A673 (cell line): ENCODE measurements at places on chromosomes 1 and 21. TPM values are rescaled to one million over a fixed set of nuclear protein-coding genes. Genes with fewer than 3 reads are reported as not detected.

The TMEM269 gene
- 1.2 and 1.7 TPM in 2 replicates for total RNA-seq

The TBX15 gene
- total RNA-seq: 0.31 and 0.32 TPM in 2 replicates

The C1orf105 gene
- total RNA-seq: not detected in 2 replicates

The TNFRSF18 gene
- total RNA-seq: 0.77 and 1.1 TPM in 2 replicates

The NPPA gene
- not detected in 2 replicates for total RNA-seq

The HHIPL2 gene
- 0.66 TPM in 1 of 2 replicates, not detected in the other for total RNA-seq

The NR1I3 gene
- total RNA-seq: not detected in 2 replicates

The CCDC27 gene
- total RNA-seq: not detected in 2 replicates

The SELP gene
- not detected in 2 replicates for total RNA-seq

GRCh38 chr1:156953571-156953970 lies 33.1 kb downstream of the LRRC71 start:
- H3K27ac ChIP-seq: no peak overlapping the region
- no peaks in the 10 kb centered on the region for H3K27me3 ChIP-seq
- no peak overlapping the region for H3K4me3 ChIP-seq
- no peak for DNase-seq
- H3K4me1 ChIP-seq: no peaks in the 10 kb centered on the region

GRCh38 chr21:21851205-21851604 lies 853.0 kb downstream of the NCAM2 start:
- H3K27me3 ChIP-seq: no peaks in the 10 kb centered on the region
- no peak overlapping the region for H3K4me3 ChIP-seq
- H3K36me3 ChIP-seq: no peaks in the 10 kb centered on the region
- no peak overlapping the region for H3K27ac ChIP-seq
- no peaks in the 10 kb centered on the region for H3K4me1 ChIP-seq
- no peak for DNase-seq

- no peak overlapping the region for H3K27ac ChIP-seq
- H3K27me3 ChIP-seq: no peaks in the 10 kb centered on the region
- H3K4me3 ChIP-seq: no peak overlapping the region
- H3K4me1 ChIP-seq: peaks cover 5% of the 10 kb centered on the region
Measured at GRCh38 chr1:243447347-243447746, 191.5 kb downstream of the SDCCAG8 start.

GRCh38 chr1:212401838-212402582 lies 12.7 kb downstream of the PACC1 start:
- H3K27ac ChIP-seq: no peak overlapping the region
- H3K36me3 ChIP-seq: peaks cover 6% of the 10 kb centered on the region
- DNase-seq: peak; percentile 61

- no peak overlapping the region for H3K4me3 ChIP-seq
- no peaks in the 10 kb centered on the region for H3K36me3 ChIP-seq
- no peak for DNase-seq
Measured at GRCh38 chr1:210527091-210527490, 198.4 kb downstream of the HHAT start.

DNA sequence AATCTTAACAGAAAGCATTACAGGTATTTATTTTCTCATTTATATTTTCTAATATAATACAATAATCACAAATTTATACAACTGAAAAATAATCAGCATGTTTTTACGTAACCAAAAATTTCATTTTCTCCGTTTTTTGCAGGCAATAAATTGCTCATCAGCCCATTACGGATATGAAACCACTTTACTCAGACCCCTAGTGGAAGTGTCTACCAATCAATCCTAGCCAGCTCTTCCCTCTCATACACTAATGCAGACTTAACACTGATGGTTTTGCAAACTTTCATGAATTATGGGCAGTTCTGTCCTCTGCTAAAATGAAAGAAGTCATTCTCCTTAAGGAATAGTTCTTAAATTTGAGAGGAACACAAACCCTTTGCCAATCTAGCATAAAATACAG lies 124.7 kb downstream of the EIF4G3 start:
- H3K27ac ChIP-seq: no peak overlapping the region
- H3K36me3 ChIP-seq: no peaks in the 10 kb centered on the region
- no peaks in the 10 kb centered on the region for H3K27me3 ChIP-seq

DNA sequence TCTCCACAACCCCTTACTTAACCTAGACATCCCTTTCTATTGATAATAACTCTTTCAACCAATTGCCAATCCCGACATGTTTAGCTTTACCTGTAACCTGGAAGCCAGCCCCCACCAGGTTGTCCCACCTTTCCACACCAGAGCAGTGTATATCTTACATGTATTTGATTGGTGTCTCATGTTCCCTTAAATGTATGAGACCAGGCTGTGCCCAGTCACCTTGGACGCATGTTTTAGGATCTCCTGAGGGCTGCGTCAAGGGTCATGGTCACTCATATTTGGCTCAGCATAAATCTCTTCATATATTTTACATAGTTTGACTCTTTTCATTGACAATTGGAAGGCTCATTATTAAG lies 5.3 kb upstream of the SLC19A1 start:
- H3K36me3 ChIP-seq: no peaks in the 10 kb centered on the region
- no peak overlapping the region for H3K4me3 ChIP-seq
- no peaks in the 10 kb centered on the region for H3K27me3 ChIP-seq
- H3K27ac ChIP-seq: no peak overlapping the region

- H3K27ac ChIP-seq: no peak overlapping the region
- H3K4me1 ChIP-seq: no peaks in the 10 kb centered on the region
- H3K36me3 ChIP-seq: no peaks in the 10 kb centered on the region
- H3K27me3 ChIP-seq: no peaks in the 10 kb centered on the region
Measured at GRCh38 chr21:27954543-27955165, 987.8 kb upstream of the ADAMTS5 start.

GRCh38 chr1:118214866-118215265 lies 29.8 kb upstream of the SPAG17 start:
- no peak overlapping the region for H3K27ac ChIP-seq
- no peaks in the 10 kb centered on the region for H3K27me3 ChIP-seq
- no peaks in the 10 kb centered on the region for H3K36me3 ChIP-seq
- DNase-seq: no peak

GRCh38 chr1:212984522-212985291 lies 31.0 kb downstream of the ANGEL2 start:
- no peaks in the 10 kb centered on the region for H3K27me3 ChIP-seq
- H3K4me3 ChIP-seq: no peak overlapping the region
- no peaks in the 10 kb centered on the region for H3K4me1 ChIP-seq
- H3K36me3 ChIP-seq: no peaks in the 10 kb centered on the region
- DNase-seq: no peak
- H3K27ac ChIP-seq: no peak overlapping the region

- H3K4me3 ChIP-seq: no peak overlapping the region
- no peak for DNase-seq
- H3K4me1 ChIP-seq: no peaks in the 10 kb centered on the region
- no peaks in the 10 kb centered on the region for H3K36me3 ChIP-seq
- H3K27me3 ChIP-seq: no peaks in the 10 kb centered on the region
- H3K27ac ChIP-seq: no peak overlapping the region
Measured at GRCh38 chr1:30753660-30754123, 3.9 kb downstream of the LAPTM5 start.

DNA sequence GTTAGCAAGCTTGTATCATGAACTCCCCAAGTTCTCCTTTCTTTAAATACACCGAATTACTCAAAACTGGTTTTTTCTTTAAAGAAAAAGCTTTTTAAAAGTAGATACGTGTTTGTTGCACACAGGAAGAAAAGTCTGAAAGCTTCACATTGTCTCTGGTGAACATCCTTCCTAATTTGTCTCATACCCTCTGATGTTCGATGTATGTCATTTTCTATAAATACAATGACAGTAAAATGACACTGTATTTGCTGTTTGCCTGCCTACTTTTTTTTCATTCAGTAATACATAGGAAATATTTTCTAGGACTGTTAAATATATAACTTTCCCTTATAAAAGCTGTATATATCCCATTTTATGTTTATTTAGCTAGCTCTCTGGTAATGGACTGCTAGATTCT lies 153.9 kb downstream of the GALNT2 start:
- no peak overlapping the region for H3K4me3 ChIP-seq
- H3K27ac ChIP-seq: no peak overlapping the region
- H3K36me3 ChIP-seq: no peaks in the 10 kb centered on the region

DNA sequence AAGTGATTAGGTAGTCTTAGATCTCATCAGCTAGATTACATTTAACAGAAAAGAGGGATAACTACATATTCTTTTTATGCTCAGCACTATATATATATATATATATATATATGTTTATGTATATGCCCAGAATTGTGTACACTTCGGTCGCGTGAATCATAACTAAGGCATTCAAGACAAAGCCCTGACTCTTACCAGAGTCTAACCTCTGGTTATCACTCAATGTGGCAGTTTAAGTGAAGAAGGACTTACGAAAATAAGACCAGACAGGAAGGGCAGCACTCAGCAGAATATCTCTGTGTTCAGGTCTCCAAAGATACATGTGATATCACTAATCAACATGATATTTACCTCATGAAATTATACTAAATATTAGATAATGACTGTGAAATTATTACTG lies 1326.7 kb downstream of the MRPL39 start:
- H3K4me3 ChIP-seq: no peak overlapping the region
- no peak for DNase-seq
- H3K36me3 ChIP-seq: no peaks in the 10 kb centered on the region
- no peak overlapping the region for H3K27ac ChIP-seq

GRCh38 chr1:220170836-220171526 lies 77.0 kb downstream of the IARS2 start:
- H3K27me3 ChIP-seq: no peaks in the 10 kb centered on the region
- no peaks in the 10 kb centered on the region for H3K4me1 ChIP-seq
- no peak overlapping the region for H3K4me3 ChIP-seq
- DNase-seq: no peak
- H3K36me3 ChIP-seq: peaks cover 30% of the 10 kb centered on the region
- no peak overlapping the region for H3K27ac ChIP-seq

DNA sequence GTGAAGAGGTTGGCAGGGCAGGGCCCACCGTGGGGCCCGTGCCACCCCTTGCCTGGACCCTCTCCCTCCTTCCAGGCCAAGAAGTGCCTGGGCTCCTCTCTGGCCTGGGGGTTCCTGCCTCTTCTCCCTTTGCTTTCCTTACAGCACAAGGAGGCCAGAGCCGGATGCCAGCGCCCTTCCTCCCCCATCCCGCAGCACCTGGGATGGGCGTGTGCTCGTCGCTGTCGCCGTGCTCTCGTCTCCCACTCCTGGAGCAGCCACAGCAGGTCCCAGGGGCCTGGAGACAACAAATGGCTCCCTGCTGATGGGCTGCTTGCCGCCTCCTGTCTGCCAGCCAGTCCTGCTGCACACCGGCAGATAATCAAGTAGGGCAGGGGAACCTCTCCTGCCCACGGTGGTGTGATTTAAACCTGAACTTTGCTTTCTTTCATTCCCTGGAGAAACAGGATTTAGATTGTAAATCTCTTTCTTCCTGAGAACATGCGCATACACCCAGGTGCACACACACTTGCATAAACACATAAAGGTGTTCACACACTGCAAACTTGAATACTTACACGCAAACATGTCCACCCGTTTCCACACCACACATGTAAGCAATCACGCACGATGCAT lies 50.8 kb upstream of the POU3F1 start:
- peaks cover 48% of the 10 kb centered on the region for H3K4me1 ChIP-seq
- DNase-seq: no peak
- H3K27ac ChIP-seq: no peak overlapping the region
- H3K36me3 ChIP-seq: no peaks in the 10 kb centered on the region
- H3K4me3 ChIP-seq: no peak overlapping the region

DNA sequence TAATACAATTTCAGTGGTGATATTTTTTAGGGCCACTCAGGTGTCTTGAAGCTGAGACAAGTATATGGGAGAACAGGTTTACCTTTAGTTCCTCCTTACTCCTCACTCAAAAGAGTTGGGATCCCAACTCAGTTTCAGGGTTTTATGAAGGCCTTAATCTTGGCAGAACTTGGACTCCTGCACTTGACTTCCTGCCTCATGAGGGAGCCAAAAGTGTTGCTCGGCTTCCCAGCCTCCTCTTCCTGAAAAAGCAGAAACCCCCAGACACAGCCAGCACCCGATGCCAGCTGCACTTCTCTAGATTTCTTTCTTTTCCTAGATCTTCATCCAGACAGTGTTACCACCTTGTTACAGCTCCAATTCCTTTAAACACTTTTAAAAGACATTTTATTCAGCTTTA lies 70.8 kb upstream of the TMPRSS2 start:
- H3K4me3 ChIP-seq: no peak overlapping the region
- H3K27ac ChIP-seq: no peak overlapping the region
- DNase-seq: no peak
- H3K27me3 ChIP-seq: no peaks in the 10 kb centered on the region
- H3K36me3 ChIP-seq: no peaks in the 10 kb centered on the region

GRCh38 chr1:27144049-27144748 lies 10.7 kb downstream of the SLC9A1 start:
- H3K27me3 ChIP-seq: no peaks in the 10 kb centered on the region
- H3K4me3 ChIP-seq: no peak overlapping the region
- no peak overlapping the region for H3K27ac ChIP-seq
- peaks cover 31% of the 10 kb centered on the region for H3K4me1 ChIP-seq

DNA sequence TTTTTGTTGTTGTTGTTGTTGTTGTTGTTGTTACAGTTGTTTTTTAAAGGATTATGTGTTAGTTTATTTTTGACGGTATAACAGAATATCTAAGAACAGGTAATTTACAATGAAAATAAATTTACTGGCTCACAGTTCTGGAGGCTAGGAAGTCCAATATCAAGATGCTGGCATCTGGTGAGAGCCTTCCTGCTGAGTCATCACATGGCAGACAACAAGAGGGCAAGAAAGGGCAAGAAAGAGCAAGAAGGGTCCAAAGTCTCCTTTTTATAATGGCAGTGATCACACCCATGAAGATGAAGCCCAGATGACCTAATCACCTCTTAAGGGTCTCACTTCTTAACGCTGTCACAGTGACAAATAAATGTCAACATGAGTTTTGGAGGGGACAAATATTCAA lies 142.1 kb downstream of the NEGR1 start:
- no peaks in the 10 kb centered on the region for H3K4me1 ChIP-seq
- H3K27me3 ChIP-seq: no peaks in the 10 kb centered on the region
- no peak for DNase-seq
- no peaks in the 10 kb centered on the region for H3K36me3 ChIP-seq
- H3K4me3 ChIP-seq: no peak overlapping the region

DNA sequence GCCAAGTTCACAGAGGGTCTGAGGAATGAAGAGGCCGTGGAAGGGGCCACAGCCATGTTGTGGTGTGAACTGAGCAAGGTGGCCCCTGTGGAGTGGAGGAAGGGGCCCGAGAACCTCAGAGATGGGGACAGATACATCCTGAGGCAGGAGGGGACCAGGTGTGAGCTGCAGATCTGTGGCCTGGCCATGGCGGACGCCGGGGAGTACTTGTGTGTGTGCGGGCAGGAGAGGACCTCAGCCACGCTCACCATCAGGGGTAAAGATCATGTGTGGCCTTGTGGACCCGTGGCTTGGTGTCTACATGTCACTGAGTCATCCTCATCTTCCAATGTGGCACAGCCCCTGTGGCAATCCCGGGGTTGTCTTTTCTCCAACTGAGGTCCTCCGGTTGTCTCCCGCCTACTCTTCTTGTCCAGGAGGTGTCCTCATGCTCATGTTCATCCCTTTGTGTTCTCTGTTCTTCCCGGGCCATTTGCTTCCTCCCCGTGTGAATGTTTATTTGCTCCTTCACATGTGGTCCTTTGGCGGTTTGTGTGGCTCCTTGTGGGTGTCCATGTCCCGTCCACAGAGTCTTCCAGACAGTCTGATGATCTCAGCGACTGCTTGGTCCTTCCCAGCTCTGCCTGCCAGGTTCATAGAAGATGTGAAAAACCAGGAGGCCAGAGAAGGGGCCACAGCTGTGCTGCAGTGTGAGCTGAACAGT lies 84.2 kb downstream of the OBSCN start:
- no peak overlapping the region for H3K27ac ChIP-seq
- no peaks in the 10 kb centered on the region for H3K36me3 ChIP-seq
- DNase-seq: no peak
- H3K27me3 ChIP-seq: no peaks in the 10 kb centered on the region
- no peak overlapping the region for H3K4me3 ChIP-seq

GRCh38 chr1:185241127-185241526 lies 75.9 kb downstream of the IVNS1ABP start:
- H3K4me1 ChIP-seq: no peaks in the 10 kb centered on the region
- DNase-seq: no peak
